ENCODE measurements at places on chromosomes 13 and 19.

GRCh38 chr13:19781526-19781925 lies 1.2 kb downstream of the PSPC1 start:
- no peak for DNase-seq

GRCh38 chr19:35760711-35761349 lies 2.9 kb downstream of the PROSER3 start:
- DNase-seq, result no peak

- DNase-seq, result no peak
These were observed 4.9 kb downstream of the TMEM259 start for GRCh38 chr19:1015782-1016646.

GRCh38 chr13:31903111-31903815 lies 128.3 kb upstream of the FRY start:
- DNase-seq, result no peak

DNA sequence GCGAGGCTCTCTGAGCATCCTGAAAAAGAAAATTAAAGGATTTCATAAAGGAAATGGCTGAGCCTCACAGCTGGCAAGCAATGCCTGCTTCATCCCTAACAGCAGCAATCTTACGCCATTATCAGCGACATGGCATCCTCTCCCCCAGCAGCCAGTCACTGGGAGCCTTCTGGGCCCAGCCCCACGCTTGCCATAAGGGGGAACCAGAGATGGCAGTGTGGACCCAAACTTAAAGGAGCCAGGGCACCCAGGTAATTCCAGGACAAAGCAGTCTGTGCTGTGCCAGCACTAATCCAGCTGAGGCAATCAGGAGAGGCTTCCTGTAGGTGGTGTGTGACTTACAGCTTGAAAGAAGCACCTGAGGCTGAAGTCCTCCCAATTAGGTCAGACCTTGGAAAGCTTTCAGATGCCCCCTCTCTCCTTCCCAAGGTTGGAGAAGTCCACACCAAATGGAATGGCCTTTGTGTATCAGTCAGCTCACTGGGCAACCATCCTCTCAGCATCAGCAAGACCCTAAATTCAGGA lies 10.3 kb downstream of the VSTM2B start:
- no peak for DNase-seq

- no peak for DNase-seq
These were observed 3.9 kb upstream of the B9D2 start for GRCh38 chr19:41367848-41368301.

- no peak for DNase-seq
These were observed 2.9 kb upstream of the ATP8B3 start for GRCh38 chr19:1814833-1815604.

- DNase-seq, result no peak
These were observed 58.2 kb downstream of the TSHZ3 start for GRCh38 chr19:31290931-31291590.

- peak; percentile 34 for DNase-seq
These were observed 187.8 kb downstream of the LHFPL6 start for GRCh38 chr13:39415008-39415802.

DNA sequence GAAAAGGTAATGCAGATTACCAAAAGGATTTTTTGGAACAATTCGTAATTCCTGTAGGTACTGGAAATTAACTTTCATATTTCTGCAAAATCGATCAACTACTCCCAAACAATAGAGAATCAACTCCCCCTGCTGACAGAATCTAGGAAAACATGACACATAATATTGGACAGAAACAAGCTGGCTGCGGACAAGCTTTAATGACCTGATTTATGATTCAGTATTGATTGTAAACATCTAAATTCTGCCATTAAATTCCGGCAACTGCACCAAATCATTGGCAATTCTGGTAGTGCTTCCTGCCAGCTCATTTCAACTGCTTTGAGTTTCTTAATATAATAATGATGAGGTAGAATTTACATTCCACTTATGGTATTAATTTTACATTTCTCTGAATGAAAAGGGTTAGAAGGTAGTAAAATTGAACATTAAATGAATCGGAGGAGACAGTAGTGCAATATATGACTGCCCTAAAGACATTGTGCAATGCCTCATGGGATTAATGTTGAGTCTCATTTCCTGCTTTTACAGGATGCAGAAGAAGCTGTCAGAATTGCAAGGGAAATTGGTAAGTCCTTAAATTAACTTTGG lies 146.5 kb downstream of the PCCA start:
- DNase-seq, result peak; percentile 39

DNA sequence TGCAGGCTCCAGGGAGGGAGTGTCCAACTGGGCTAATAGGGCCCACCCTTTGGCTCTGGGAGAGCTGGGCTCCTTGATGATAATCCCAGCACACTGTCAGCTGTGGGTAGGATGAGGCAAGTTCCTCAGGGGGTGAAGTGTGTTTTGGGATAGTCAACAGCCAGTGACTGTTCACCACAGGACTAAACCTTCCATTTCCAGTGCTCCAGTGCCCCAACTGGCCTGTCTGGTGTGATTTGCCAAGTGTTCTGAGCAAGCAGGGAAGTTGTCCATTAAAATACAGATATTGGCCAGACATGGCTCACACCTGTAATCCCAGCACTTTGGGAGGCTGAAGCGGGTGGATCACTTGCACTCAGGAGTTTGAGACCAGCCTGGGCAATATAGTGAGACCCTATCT lies 150.9 kb downstream of the TM9SF2 start:
- no peak for DNase-seq

DNA sequence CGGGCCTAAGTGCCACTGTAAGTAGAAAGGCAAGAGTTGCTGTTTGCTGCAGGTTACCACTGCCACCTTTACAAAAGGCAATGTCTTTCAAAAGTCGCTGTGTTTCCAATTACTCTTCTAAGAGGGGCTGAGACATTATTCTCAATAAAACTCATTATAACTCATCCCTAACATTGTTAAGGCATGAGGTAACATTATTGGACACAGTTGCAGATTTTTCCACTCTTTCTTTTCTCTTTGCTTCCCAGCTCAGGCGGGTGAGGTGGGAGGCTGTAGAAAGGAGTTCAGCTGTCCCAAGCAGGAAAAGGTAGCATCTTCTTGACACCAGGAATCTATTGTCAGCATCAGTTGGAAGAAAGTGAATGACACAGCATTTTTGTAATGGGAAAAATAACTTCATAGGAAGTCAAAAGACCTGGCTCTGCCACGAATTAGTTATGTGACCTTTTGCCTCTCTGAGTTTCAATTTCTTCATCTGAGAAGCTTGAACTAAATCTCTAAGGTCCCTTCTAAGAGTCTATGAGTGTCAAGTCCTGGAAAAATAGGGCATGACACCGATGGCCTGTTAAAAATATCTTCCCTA lies 2.1 kb upstream of the UBL3 start:
- no peak for DNase-seq

- DNase-seq, result no peak
These were observed 2.4 kb downstream of the ALOX5AP start for GRCh38 chr13:30737511-30738337.

- DNase-seq, result no peak
These were observed 31.2 kb upstream of the CSNK1A1L start for GRCh38 chr13:37136633-37137032.

DNA sequence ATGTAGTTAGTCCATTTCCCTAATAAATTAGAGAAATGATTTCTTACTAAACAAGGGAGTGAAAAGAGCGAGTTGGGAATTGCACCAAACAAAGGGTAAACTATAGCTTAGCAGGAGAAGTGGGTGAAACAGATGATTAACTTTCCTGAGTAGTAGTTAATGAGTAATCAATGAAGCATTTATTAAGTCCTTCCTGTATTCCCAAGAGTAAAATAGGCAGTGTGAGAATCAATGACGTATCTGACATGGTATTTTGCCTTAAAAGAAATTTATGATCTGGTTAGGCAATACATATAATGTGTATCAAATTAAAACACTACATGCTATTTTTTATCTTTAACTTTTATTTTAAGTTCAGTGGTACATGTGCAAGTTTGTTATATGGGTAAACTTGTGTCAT lies 142.8 kb downstream of the KLF5 start:
- DNase-seq, result no peak

DNA sequence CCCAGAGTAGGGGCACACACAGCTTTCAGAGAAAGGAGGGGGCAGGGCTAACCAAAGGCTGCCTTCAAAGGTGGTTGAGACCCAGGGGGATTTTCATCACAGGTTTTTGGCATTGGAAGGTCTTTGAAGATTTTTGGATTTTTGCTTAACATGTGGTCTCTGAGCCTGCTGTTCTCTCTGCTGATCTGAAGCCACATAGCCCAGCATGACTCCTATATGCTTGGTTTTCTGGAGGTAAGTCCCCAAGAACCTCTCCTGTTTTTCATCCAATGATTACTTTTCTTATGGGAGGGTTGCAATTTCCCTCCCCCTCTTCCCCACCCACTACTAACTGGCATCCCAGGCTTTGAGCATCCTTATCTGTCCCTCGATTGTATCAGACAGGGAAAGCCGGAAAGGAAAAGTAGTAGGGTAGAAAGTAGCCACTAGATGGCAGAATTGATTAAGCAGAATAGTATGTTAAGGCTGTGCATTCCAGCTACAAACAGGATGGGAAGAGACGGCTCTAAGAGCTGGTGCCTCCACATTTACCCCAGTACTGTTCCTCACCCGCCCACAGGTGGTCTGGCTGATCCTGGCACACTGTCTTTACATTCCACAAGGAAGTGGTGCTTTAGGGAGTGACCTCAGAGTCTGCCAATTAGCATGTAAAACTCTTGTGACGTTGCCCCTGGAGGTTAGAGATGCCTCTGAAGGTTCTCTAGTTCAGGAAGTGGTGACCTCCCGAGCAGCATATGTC lies 218.9 kb upstream of the EDNRB start:
- DNase-seq, result peak; percentile 70

DNA sequence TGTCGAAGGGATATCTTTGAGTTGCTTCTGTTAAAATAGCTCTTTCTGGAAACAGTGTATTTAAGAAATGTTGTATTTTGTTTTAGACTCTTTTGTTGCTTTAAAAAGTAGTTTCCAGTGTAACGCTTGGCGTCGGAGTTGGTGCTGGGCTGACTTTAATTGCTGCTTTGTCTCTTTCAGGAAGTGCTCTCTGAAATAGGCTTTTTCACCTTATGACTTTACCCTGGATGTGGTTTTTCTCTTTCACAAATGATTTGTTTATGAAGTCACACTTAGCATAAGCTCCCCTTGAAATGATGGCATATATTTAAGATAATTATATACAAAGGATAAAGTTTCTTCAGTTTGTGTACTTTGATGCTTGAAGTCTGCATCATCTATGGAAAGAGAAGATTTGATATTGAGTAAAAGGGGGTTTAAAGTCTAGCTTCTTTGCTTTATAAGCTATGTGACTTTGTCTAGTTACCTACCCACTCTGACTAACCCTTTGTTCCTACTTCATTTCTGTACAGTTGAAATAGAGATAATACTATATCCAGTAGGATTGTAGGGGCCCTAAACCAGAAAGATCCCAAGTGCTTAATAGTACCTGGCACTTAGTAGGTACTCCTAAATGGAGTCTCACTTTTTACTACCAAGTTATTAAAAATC lies at the start of gene GPR18:
Gene GPR18, minus strand, starts transcription at position 170 of the 651 bp plus-strand sequence. CDS start 2,507 bp downstream, outside the sequence.
- no peak for DNase-seq

GRCh38 chr19:13007292-13008045 lies 12.2 kb downstream of the NFIX start:
- DNase-seq, result no peak

- no peak for DNase-seq
These were observed 1421.5 kb upstream of the SPRY2 start for GRCh38 chr13:81762449-81762848.

DNA sequence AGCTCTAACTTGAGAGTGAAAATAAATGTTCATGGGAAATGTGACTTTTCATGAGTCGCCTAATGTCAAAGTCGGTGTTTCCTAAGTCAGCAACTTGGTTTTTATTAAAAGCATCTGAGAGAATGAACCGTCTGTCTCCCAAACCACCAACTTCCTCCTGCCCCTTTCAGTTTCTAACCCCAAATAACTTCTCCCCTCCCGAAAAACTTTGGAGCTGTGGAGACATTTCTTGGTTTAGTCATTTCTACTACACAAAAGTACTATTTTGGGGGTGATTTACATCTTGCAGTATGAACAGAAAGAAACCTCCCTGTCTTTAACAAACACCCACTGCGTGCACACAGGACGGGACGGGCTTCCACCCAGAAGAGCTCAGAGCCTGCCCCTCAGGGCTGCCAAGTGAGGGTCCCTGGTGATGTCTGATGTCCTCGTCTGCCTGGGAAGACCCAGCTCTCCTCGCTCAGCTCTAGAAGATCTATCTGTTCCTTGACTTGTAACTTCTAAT lies 65.0 kb downstream of the RASA3 start:
- no peak for DNase-seq

DNA sequence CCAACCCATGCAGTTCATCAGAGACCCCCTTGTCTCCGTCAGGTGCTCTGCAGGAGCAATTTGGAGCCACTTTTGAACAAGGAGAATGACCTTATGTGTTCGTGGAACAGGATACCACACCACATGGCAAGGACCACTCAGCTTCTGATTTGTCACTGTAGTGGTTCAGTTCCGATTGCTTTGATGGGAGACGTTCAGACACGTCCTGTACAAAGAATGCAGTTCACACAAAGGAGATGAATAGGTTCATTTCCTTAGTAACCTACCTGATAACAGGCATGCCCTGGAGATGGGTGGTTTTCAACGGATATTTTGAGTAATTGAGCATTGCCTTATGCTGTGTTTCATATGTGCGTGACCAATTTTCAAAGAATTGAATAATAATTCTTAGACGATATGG lies 17.2 kb downstream of the FGF9 start:
- DNase-seq, result no peak

Data from SW480 (cell line).